Smooth muscle cell of the umbilical artery (primary cell): ENCODE measurements at places on chromosomes 11 and 22. TPM values are rescaled to one million over a fixed set of nuclear protein-coding genes. Genes with fewer than 3 reads are reported as not detected.

Gene ENDOD1
- total RNA-seq = 79.0 and 98.1 TPM in 2 replicates

Gene PHOX2A
- total RNA-seq = not detected in 2 replicates

Gene UPK3A
- total RNA-seq = not detected in 2 replicates

Gene LUZP2
- total RNA-seq = 1.1 and 8.0 TPM in 2 replicates

Gene ARHGEF17
- 38.9 and 72.8 TPM in 2 replicates for total RNA-seq

Gene CAPN1
- 52.6 and 180 TPM in 2 replicates for total RNA-seq

Gene TAGLN
- 3,181 and 4,352 TPM in 2 replicates for total RNA-seq

Gene SNAP29
- 5.0 and 7.1 TPM in 2 replicates for total RNA-seq

Gene POLR2F
- total RNA-seq = 26.1 and 39.7 TPM in 2 replicates

Gene FIBIN
- 25.4 and 51.4 TPM in 2 replicates for total RNA-seq

Gene GNG3
- not detected in 2 replicates for total RNA-seq

Gene MYBPC3
- not detected in 2 replicates for total RNA-seq

Gene POU2AF3
- total RNA-seq = not detected in 2 replicates

Gene TRIM3
- total RNA-seq = 19.0 and 28.4 TPM in 2 replicates

Gene TMEM80
- total RNA-seq = 8.3 and 10.1 TPM in 2 replicates

Gene RTN4R
- 0.59 and 0.97 TPM in 2 replicates for total RNA-seq

Gene BTG4
- total RNA-seq = not detected in 2 replicates

Gene OR8A1
- not detected in 2 replicates for total RNA-seq

Gene GNAZ
- total RNA-seq = 7.4 and 15.0 TPM in 2 replicates
